ENCODE measurements at places on chromosomes 7 and 10.

DNA sequence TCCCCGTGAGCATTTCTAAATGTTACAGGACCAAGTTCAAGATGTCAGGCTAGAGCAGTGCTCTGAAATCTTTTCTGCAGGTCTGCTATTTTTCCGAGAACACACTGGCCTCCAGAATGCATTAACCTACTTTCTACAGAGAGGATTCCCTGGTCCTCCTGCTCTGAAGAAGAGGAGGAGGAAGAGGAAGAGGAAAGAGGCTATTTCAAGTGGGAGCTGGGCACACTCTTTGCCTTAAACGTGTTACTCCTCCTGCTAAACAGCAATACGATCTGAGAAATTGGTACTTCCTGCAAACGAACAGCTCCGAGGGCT is 157.4 kb downstream of the FRMD4A start:
- no peak for DNase-seq

GRCh38 chr7:131145026-131145425 is 182.7 kb upstream of the MKLN1 start:
- DNase-seq: no peak

DNA sequence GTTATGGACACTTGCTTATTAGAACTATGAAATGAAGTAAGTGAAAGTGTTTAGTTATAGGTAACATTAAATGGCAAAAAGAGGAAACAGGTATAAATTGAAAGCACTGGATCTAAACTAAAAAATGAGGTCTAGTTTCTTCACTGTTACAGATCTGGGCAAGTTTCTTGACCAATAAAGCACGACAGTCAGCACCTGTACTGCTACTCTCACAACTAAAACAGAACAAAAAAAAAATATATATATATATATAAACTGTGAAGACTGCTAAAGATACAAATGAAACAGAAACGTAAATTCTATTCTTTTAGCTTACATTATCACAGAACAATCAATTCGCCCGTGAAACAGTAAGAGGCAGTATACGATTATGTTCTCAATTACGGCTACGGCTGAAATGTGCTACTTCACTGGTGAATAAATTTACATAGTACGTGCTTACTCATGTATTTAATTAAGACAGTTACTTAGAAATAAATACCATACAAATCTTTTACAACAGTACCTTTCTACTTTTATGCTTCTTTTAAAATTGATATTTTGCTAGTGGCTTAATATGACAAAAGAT is 4.2 kb downstream of the AHR start:
- DNase-seq: no peak

DNA sequence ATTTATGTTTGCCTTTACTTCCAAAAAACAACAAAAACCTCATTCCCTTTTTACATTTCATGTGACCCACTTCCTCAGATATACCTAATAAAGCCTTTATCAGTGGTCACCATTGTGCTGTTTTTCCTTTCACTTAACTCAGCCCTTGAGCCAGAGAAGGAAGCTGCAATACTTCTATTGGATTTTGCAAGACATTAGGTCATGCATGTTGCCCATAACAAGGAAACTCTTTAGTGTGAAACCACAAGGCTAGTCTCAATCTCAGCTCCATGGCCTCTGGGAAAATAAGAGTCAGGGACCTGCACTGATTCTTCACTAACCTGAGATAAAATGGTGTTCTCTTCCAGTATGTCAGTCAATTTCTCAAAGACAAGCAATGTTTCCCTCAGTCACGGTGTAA is 27.8 kb downstream of the STEAP4 start:
- DNase-seq: no peak

- peak; percentile 67 for DNase-seq
Measured at GRCh38 chr7:132739271-132739955, 163.1 kb upstream of the PLXNA4 start.

- no peak for DNase-seq
Measured at GRCh38 chr7:120421151-120421651, 148.2 kb downstream of the KCND2 start.

DNA sequence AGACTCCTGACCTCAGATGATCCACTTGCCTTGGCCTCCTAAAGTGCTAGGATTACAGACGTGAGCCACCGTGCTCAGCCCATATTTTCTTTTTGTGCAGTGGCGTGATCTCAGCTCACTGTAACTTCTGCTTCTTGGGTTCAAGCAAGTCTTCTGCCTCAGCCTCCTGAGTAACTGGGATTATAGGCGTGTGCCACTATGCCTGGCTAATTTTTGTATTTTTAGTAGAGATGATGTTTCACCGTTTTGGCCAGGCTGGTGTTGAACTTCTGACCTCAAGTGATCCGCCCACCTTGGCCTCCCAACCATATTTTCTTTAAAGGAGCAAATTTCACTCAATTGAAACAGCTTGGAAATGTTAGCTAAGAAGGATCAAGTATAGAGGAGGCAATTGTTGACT is 16.5 kb downstream of the GBF1 start:
- no peak for DNase-seq

DNA sequence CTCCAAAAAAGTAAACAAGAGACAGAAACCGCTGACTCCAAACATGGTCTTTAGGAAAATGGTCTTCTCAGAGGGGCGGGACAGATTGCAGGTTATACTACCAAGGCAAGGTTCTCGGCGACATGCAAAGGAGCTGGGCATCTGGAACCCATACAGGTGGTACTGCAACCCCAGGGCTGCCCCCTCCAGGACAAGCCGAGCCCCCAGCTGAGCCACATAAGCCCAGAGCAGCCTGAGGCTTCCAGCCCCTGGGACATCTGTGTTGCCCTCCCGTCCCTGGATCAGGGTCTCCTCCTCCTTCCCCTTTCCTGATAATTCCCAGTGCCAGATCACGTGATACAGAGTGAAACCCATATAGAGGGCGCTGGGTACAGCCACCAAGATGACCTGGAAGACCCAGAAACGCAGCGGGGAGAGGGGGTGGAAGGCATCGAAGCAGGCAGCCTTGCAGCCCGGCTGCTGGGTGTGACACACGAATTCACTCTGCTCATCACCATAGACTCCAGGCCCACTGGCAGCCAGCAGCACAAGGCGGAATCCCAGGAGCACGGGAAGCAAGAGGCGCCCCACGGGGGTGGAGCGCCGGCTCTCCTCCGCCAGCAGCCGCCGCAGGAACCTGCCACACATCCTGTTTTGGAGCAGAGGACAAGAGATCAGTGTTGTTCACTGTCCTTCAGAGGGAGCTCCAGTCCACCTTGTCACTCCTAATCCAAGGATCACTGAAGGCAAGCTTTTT is at the start of gene GJC3:
GJC3 (minus strand) TSS at position 627 of the 736 bp plus-strand sequence; CDS start at position 627, 0 bp downstream.
- DNase-seq: peak; percentile 51

DNA sequence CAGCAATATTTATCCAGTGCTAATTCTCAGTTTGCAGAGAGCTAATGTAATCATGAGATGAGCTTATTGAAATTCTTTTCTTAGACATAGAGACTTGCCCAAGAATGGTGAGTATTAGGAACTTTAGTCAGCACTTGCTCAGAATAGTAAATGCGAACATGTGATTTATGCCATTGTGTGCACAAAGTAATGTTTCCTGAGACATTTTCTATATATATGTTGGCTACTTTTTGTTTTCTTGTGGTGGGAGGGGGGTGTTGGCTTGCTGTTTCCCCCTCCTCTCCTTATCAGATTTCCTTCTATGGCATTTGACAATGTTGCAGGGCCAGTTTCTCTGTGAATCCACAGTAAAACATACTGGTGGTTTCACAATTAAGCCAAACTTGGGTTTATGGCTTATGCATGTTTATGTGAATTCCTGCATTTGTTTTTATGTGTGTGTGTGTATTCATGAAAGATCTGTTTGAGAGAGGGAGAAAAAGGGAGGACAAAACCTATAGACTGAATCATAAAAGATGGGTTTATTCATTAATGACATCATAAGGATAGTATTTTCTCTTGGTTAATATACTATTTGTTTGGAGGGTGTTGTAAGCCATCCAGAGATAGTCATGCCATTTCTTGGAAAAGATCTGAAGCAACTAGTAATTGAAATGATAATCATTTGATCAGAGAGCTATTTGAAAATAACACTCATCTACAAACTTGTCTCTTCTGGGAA is 36.3 kb downstream of the ARID5B start:
- no peak for DNase-seq

All from AG08396 (cell line).